SJCRH30 (cell line): ENCODE measurements at places on chromosomes 5 and 9. TPM values are rescaled to one million over a fixed set of nuclear protein-coding genes. Genes with fewer than 3 reads are reported as not detected.

DNA sequence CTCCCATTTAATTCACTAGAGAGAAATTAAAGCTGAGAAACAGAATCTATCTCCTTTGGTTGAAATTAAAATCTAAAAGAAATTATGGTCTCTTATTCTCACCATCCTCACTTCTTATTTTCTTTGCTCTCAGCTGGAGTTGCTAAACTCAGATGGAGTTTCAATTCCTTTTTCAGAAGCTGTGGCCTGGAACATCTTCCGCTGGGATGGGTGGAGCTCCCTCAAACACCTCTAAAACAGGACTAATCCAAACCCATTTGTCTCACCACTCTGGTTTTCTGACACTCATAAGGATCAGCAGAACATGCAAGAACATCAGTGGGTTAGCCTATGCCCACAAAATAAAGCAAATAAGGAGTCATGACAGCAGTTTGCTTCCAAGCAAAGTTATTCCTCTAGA, 39.6 kb upstream of the CEP78 start:
- DNase-seq, result no peak

- no peak for DNase-seq
These were observed 171.2 kb downstream of the TSSK1B start for GRCh38 chr5:113263545-113263944.

DNA sequence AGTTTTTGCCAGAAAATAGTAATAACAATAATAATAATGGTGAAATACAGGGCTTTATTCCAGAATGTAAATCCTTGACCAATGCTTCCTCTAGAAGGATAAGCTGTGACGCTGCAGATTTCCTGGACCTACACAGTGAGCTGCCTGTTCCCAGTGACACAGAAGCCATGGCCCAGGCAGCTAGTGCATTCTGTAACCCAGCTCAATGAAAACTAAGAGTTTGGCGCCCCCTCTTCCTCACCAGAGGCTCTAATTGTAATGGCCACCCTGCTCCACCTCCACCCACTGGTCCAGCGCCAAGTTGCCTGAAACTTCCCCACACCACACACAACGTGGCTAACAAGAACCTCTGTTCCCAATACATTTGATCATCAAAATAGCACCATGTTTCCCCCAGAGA, 248.1 kb downstream of the CETN3 start:
- peak; percentile 45 for DNase-seq

DNA sequence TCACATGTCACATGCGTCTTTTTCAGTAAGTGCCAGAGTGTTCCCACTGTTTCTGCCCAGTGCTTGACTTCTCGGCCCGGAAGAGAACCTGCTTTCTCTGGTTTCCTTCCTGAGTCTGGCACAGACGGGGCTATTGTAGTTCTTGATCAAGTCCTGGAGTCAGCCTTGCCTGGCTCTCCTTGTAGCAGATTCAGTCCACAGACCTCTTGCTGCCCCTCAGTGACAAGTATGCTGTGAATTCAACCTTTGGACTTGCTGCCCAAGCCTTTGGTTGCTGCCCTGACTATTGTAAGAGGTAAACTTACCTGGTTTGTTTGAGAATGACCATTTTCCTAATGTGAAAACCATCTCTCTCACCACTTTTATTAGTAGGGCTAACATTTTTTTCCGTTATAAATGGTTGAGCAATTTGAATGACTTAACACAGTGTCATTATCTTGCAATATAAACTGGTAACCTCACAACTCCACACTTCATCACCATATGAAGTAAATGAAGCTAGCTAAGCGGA, 24.7 kb downstream of the ZBTB34 start:
- DNase-seq, result no peak

DNA sequence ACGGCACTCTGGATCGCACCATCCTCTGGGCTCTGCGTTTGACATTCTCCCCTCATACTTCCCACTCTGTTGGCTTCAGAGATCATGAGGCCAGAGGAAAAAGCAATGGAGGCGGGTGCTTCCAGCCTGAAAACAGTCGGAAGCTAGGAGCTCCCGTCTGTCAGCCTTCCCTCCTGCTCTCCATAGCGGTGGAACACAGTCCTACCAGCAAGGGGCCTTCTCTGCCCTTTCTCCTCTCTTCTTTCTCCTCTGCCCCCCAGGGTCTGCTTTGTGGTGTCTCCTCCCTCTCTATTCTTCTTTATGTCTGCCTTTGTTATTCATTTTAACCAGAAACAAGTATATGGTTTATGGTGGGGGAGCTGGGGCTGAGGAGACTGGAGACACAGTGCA, 152.5 kb upstream of the NFIB start:
- DNase-seq, result no peak

GRCh38 chr5:116502138-116502537, 72.5 kb downstream of the SEMA6A start:
- no peak for DNase-seq

Gene LHX6
- total RNA-seq, result 6.1 and 6.3 TPM in 2 replicates

DNA sequence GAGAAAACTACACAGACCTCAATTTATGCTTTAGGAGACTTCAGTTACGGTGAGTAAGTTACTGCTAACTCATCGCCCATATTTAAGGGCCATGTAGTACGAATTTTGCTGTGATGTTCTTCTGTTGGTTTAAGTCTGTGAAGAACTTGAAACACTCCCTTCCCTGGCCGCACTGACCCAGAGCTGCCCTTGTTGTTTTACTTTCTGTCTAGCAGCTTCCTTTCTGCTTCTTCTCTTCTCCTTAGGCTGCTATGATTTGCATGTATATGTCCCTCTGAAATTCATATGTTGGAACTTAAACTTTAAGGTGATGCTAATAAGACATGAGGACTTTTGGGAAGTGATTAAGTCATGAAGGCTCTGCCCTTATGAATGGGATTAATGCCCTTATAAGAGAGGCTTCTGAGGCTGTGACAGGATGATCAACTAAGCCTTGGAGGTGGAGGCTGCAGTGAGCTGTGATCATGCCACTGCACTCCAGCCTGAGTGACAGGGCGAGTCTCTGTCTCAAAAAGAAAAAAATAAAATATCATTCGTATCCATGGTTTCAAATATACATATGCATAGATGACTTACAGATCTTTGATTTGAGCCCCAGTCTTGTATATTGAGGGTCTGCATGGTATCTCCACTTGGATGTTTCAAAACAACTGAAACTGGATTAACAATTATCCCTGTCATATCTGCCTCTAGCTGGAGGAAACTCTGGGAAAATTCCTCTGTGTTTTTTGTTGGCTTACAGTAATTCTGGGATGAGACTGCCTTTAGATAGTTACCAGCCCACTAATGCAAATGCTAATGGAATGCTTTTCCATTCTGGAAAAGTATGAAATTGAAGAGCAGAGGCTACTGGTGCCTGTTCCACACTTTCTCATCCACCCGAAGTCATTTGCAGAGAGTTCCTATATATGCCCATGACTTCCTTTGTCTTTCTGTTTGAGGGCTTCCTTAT, 263.4 kb upstream of the ACTBL2 start:
- DNase-seq, result no peak

Gene C6
- 0.48 TPM in 1 of 2 replicates, not detected in the other for total RNA-seq

DNA sequence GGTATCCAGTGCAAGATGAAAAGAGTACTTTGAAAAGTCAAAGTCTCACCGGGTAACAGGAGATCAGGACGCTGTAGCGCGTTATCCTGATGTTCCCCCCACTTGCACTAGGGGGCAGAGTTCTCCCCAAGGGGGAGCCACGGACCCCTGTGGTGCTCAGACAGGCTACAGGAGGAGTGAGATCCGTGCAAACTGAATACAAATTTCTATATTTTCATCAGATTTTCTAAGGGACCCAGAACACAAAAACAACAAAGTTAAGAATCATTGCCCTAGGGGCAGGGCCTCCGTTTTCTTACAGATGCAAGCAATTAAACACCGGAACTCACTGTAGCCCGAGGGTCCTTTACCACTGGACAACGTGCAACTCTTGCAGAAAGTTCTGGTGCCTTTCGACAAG, 2.0 kb downstream of the MYO10 start:
- DNase-seq, result peak; percentile 75

- DNase-seq, result peak; percentile 64
These were observed 54.9 kb upstream of the GRAMD2B start for GRCh38 chr5:126368239-126368812.

Gene OBP2B
- total RNA-seq, result not detected in 2 replicates
